ENCODE measurements at places on chromosomes 7 and 10.

DNA sequence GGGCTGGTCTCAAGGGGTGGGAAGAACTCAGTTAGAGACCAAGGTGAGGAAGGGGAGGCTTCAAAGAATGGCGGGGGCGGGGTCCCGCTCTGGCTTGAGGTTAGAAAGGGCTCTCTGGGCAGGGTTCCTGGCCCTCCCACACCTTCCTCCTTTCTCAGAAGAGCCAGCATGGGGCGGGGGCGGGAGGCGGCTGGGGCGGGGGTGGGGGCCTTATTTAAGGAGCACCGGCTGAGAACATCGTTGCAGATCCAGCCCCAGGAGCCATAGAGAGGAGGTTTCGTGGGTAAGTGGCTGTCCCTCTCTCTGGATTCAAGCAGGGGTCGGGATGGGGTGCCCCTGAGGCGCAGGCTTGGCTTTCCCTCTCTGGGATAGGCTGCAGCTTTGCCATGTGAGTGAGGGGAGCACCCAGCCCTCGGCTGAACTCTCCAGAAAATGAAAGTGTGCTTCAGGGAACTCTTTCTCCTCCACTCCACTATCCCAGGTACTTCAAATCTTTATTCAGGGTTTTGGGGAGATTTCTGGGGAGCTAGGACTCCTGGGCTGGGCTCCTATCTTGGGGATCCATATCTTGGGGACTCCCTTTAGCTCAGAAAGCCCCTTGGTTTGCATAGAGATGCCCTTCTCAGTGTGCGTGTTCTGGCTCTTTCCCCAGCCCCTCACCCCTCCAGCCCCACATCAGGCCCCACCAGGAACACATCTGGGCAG lies 3.3 kb upstream of the CUEDC2 start:
- DNase-seq = no peak

DNA sequence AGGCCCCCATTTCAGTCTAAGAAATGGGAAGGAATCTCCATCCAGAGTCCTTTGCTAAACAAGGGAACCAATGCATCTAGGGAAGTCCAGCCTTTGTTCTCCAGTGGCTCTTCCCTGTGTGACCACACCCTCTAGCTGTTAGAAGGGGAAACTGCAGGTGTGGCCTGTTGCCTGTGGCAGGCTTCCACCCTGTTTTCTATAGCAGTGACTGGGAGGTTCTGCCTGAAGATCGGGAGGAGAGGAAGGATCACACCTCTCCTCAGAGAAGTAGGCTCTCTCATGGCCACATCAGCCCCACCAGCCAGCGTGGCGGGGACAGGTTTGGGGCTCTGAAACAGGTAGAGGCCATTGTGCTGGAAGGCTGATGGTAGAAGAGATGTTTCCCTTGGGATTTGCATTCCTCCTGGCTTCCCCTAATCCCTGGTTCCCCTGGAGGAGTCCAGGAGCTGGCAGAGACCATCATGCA lies 47.7 kb upstream of the TRIM8 start:
- DNase-seq = peak; percentile 84

- DNase-seq = peak; percentile 50
Observed at GRCh38 chr10:118259288-118259906, 82.7 kb downstream of the FAM204A start.

DNA sequence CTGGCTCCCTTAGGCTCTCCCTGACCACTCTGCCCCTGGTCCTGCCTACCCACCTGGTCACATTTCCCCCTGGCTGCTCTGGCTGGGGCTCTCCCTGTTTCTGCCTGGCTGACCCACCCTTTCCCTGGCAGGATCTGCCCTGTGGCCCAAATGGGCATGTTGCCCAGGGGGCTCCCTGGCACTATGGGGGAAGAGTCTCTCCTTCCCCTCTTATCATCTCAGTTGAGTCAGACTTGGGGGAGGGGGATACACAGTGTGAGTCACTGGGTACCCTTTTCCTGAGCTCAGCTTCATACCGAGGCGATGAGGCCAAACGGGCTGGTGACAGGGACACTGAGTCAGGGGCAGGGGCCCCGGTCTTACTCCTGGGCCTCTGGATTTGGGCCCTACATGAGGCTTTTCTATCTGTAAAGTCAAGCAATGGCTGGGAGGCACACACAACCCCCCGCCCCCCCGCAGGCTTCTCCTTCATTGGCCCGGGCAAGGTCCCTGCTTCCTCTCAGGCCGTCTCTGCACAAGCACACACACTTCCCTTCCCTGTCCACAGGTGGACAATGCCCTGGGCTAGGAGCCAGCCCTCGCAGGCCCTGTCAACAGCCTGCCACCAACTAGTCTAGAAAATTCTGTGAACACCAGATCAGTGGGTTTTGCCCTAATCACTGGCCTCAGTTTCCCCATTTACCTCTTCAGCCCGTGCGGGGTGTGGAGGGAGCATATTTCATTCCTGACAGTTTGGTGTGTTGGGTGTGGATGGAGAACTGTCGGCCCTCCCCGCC lies 627 bp upstream of the FLNC start:
- no peak for DNase-seq

GRCh38 chr7:23458044-23458443 lies 12.2 kb downstream of the IGF2BP3 start:
- no peak for DNase-seq

DNA sequence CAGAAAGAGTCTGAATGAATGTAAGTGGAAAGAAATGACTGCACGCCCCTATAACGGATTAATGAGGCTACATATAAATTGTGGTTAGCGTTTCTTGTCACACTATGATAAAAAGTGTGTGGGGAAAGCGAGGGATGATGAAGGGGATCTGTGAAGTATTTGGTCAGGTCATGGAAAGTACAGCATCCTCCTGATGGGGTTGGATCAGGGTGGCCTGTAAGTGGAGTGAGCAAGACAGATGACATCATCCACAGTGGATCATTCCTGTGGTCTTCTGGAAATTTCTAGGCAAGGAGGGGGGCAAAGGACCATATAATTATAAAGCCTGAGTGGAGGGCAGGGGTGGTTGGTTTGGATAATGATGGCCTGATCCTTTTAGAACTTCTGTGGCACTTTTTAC lies 606.0 kb downstream of the INHBA start:
- no peak for DNase-seq

DNA sequence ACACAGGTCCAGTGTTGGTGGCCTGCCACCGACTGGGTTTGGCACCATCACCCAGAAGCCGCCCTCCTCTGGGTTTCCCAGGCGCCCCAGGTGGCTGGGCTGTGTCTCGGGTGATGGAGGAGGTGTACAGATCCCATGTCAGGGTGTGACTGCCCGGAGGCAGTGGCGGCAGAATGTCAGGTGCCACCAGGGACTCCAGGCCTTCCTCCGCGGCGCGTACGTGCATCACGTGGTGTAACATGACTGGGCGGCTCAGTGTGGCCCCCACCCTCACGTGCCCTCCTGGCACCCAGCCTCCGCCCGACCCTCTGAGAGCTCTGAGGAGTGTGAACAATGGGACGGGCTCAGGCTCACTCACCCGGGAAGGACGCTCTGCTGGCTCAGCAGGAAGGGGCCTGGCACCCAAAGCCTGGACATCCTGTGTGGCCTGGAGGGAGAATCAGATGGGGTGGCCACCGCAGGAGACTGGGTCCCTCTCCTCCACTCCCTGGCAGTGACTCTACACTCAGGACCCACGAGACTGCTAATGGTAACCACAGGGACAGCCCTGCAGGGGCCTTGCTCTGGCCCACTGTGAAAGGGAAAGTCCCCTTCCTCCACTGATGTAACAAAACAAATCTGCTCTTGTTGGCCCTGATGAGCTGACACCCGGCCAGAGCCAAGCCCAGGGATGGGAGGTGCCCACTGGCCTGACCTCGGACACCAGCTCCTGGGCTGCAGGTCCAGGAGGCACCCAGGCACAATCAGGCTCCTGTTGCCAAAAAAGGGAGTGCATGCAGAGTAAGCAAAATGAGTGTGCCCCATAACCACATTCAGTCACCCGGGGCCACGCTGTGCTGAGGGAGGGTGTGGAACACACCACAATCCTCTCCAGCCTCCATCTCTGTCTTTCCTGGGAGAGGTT lies 164.8 kb downstream of the PRKAG2 start:
- no peak for DNase-seq

DNA sequence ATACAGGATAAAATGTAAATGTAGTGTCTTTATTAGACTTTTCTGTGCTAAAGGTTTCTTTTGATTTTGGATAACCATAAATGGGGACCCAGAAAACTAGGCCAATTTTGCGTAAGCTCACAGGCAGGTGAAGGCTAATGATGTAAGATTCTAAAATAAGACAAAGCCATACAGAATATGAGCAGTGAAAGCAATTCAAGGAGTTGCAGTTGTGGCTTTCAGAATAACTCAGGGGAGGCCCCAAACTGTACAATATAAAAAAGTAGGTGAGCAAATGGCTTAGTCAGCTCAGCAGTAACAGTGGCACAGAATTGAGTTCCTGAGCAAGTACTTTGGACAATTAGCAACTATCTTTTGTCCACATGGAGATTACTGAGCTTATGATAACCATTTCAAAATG lies 81.7 kb upstream of the NRP1 start:
- no peak for DNase-seq

- DNase-seq = no peak
Observed at GRCh38 chr10:72229261-72230251, 13.5 kb upstream of the ASCC1 start.

DNA sequence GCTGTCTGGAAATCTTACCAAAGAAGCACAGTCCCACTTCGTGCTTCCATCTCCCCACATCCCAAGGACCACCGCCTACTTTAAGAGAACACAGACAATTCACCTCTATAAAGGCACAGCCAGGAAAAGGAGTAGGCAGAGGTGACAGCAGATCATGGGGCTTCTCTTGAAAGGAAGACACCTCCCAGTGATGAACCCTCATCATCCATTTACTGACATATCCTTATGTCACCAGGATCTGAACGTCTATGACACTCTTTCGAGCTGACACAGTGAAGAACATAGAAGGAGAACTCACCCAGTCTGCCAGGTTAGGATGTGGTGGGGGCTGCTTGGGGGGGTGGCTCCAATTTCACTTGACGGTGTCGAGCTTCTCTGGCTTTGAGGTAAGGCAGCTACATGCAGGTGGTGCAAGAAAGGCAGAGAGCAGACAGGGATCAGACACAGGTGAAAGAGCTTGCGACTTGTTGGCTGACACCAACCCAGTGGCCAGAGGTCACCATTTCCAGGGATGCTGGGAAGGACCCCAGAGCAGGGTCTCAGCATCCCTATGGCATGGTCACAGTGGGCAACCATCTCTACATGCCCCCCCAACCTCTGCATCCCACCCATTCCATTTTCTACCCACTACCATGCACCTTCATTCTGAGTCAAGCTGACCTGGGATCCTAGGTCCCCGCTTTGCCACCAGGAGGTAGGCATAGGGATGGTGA lies 67.5 kb downstream of the PRPF18 start:
- DNase-seq = no peak

DNA sequence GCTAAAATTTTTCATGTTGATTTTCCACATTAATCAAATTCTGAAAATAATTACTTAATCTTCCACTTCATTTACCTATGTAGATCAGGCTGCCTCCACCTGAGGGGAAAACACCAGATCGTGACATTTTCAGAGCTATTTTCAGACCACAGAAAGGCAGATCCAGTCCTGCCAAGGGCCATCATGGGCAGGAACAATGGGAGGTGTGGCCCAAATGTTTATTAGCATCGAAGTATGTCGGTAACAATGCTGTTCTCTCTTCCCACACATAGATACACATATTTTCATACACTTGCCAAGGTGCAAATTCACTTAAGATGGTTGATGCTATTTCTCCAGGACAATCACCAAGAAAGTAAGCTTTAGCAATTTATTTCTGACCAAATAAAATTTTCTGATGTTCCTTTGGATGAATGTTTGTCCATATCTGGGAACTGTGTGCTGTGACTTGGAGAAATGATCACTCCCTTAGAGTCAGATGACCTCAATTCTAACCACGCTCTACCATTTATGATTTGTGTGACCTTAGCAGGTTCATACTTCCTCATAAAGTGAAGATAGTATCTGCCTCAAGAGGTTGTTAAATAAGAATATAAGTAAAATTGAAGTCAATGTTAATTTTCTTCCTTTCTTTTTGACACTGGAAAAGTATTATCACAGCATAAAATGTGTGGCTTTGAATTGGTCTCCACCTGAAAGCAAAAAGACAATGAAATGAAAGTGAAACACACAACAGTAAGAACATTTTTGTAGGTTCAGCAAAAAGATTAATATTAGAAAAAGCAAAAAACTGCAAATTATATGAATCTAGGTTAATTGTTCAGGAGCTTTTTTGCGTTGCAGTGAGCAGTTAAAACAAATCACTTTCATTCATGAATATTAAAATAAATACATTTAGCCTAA lies 310.4 kb upstream of the PHF14 start:
- no peak for DNase-seq

DNA sequence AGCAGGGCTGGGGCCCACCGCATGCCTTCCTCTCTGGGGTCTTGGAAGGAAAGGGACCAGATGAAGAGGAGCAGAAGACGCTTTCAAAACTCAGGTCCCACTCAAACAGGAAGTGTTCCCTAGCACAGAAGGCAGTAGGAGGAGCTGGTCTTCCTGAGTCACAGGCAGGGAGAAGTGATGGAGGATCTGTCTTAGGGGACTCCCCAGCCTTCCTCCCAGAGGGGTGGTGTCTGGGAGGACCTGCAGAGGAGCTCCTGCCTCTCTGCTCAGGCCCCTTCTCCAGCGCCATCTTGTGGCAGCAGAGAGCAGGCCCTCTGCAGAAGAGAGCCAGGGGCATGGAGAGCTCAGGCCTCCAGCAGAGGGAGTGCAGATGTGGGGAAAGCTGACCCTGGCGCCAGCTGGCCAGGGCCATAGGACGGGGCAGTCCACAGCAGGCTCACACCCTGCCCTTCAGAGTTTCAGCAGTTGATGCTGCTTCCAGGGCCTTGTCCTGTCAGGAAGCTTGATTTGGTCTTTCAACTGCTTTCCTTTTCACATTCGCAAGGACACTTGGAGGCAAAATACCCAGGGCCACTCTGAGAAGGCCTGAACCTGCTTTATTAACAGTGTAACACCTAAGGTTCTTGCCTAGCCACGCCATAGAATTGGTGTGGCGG lies 62.2 kb upstream of the TARP start:
- peak; percentile 31 for DNase-seq

GRCh38 chr7:42010751-42011150 lies 226.3 kb downstream of the GLI3 start:
- DNase-seq = no peak

GRCh38 chr10:124087672-124088634 lies 5.4 kb downstream of the CHST15 start:
- DNase-seq = peak; percentile 45

- DNase-seq = no peak
Observed at GRCh38 chr10:71989661-71990454, 25.7 kb downstream of the CHST3 start.

- DNase-seq = no peak
Observed at GRCh38 chr7:114885836-114886235, 36.1 kb upstream of the MDFIC start.

- DNase-seq = peak; percentile 48
Observed at GRCh38 chr10:117374506-117375359, 507 bp downstream of the PDZD8 start.
